ENCODE measurements at places on chromosomes 16 and 17. TPM values are rescaled to one million over a fixed set of nuclear protein-coding genes. Genes with fewer than 3 reads are reported as not detected.

The RRN3 gene
- 54.8 TPM for total RNA-seq

GRCh38 chr17:28928061-28928460 is 23.3 kb downstream of the PHF12 start:
- DNase-seq: no peak
- no peaks in the 10 kb centered on the region for H3K27me3 ChIP-seq
- no peak overlapping the region for H3K27ac ChIP-seq
- no peak overlapping the region for H3K4me3 ChIP-seq

The CD19 gene
- total RNA-seq: 0.32 TPM

- H3K4me3 ChIP-seq: no peak overlapping the region
- H3K27me3 ChIP-seq: no peaks in the 10 kb centered on the region
- no peaks in the 10 kb centered on the region for H3K36me3 ChIP-seq
- no peak overlapping the region for H3K27ac ChIP-seq
Observed at GRCh38 chr17:47246120-47246519, 7.5 kb upstream of the ITGB3 start.

- H3K27me3 ChIP-seq: no peaks in the 10 kb centered on the region
- H3K27ac ChIP-seq: peak overlapping the region; percentile 46
- no peak overlapping the region for H3K4me3 ChIP-seq
- no peak for DNase-seq
- no peaks in the 10 kb centered on the region for H3K36me3 ChIP-seq
Observed at GRCh38 chr16:16025214-16025968, 76.0 kb downstream of the ABCC1 start.

- H3K36me3 ChIP-seq: no peaks in the 10 kb centered on the region
- no peaks in the 10 kb centered on the region for H3K4me1 ChIP-seq
- H3K4me3 ChIP-seq: no peak overlapping the region
- H3K27me3 ChIP-seq: no peaks in the 10 kb centered on the region
- H3K27ac ChIP-seq: no peak overlapping the region
Observed at GRCh38 chr17:77505181-77505639, 364.4 kb downstream of the SEC14L1 start.

The KRT28 gene
- not detected for total RNA-seq

- no peaks in the 10 kb centered on the region for H3K4me1 ChIP-seq
- H3K27ac ChIP-seq: no peak overlapping the region
- H3K27me3 ChIP-seq: no peaks in the 10 kb centered on the region
- DNase-seq: no peak
- H3K36me3 ChIP-seq: no peaks in the 10 kb centered on the region
- no peak overlapping the region for H3K4me3 ChIP-seq
Observed at GRCh38 chr16:19431636-19432340, 14.1 kb downstream of the TMC5 start.

The RECQL5 gene
- 6.8 TPM for total RNA-seq

- H3K4me1 ChIP-seq: no peaks in the 10 kb centered on the region
- no peak for DNase-seq
- H3K27ac ChIP-seq: no peak overlapping the region
- no peaks in the 10 kb centered on the region for H3K27me3 ChIP-seq
Observed at GRCh38 chr16:9528511-9529079, 437.2 kb downstream of the HAPSTR1 start.

The HOXB9 gene
- total RNA-seq: not detected

- H3K27me3 ChIP-seq: no peaks in the 10 kb centered on the region
- H3K4me3 ChIP-seq: no peak overlapping the region
- peak; percentile 4 for DNase-seq
- H3K27ac ChIP-seq: peak overlapping the region; percentile 33
- peaks cover 18% of the 10 kb centered on the region for H3K36me3 ChIP-seq
Observed at GRCh38 chr17:21001111-21001812, 41.5 kb downstream of the USP22 start.

- H3K36me3 ChIP-seq: no peaks in the 10 kb centered on the region
- no peak overlapping the region for H3K4me3 ChIP-seq
- no peaks in the 10 kb centered on the region for H3K27me3 ChIP-seq
- no peak overlapping the region for H3K27ac ChIP-seq
- DNase-seq: no peak
- H3K4me1 ChIP-seq: peaks cover 44% of the 10 kb centered on the region
Observed at GRCh38 chr17:46092991-46093390, 93.9 kb downstream of the STH start.

- H3K4me3 ChIP-seq: no peak overlapping the region
- H3K27ac ChIP-seq: no peak overlapping the region
- peak; percentile 40 for DNase-seq
- no peaks in the 10 kb centered on the region for H3K27me3 ChIP-seq
- H3K36me3 ChIP-seq: no peaks in the 10 kb centered on the region
Observed at GRCh38 chr17:59093702-59094231, 12.9 kb downstream of the TRIM37 start.

- no peak overlapping the region for H3K4me3 ChIP-seq
- no peak for DNase-seq
- no peaks in the 10 kb centered on the region for H3K36me3 ChIP-seq
- H3K4me1 ChIP-seq: no peaks in the 10 kb centered on the region
Observed at GRCh38 chr17:16878606-16879005, 93.3 kb downstream of the TNFRSF13B start.

- H3K36me3 ChIP-seq: no peaks in the 10 kb centered on the region
- DNase-seq: peak; percentile 85
- peaks cover 47% of the 10 kb centered on the region for H3K4me1 ChIP-seq
- H3K27ac ChIP-seq: peak overlapping the region; percentile 86
Observed at GRCh38 chr17:78935419-78936323, 10.5 kb upstream of the TIMP2 start.

DNA sequence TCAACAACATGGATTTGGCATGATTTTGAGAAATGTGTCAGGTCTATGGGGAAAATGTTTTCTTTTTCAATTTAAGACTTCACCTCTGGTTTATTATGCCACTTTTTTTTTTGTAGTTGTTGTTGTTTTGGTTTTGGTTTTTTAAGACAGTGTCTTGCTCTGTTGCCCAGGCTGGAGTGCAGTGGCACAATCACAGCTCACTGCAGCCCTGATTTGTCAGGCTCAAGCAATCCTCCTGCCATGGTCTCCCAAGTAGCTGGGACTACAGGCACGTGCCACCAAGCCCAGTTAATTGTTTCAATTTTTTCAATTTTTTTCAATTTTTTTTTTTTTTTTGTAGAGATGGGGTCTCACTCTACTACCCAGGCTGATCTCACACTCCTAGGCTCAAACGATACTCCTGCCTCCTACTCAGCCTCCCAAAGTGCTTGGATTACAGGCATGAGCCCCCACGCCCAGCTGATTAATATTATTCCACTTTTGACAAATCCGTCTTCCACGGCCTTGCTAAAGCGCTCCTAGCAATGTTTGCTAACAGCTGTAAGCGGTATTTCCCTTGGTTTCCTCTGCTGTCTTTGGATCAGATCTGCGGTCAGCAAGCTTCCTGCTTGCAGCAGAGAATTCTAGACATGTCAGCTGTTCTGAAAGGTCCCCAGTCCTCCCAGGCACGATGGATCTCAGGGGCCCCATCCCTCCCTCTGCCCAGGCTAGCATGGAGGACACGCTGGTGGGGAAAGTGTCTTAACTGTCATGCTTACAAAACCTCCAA is 7.0 kb upstream of the MILR1 start:
- DNase-seq: peak; percentile 55
- H3K4me3 ChIP-seq: no peak overlapping the region
- peak overlapping the region; percentile 36 for H3K27ac ChIP-seq
- H3K36me3 ChIP-seq: no peaks in the 10 kb centered on the region
- no peaks in the 10 kb centered on the region for H3K27me3 ChIP-seq

The ITGAL gene
- 1.5 TPM for total RNA-seq

DNA sequence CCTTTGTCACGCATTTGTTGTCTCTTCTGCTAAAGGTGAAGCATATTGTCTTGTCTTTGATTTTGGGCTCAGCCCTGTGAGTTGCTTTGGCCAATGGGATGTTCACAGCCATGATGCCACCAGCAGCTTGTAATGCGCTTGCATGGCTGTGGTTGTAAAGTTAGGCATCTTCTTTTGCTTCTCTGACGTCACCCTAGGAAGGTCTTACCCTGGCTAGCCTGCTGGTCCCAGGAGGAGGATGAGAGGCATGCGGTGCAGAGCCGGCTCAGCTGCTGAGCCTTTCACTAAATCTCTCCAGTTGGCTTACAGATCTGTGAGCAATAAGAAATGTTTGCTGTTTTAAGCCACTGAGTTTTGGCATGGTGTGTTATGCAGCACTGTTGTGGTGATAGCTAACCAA is 40.8 kb downstream of the IRX6 start:
- no peaks in the 10 kb centered on the region for H3K36me3 ChIP-seq
- H3K27me3 ChIP-seq: no peaks in the 10 kb centered on the region
- peaks cover 6% of the 10 kb centered on the region for H3K4me1 ChIP-seq
- no peak overlapping the region for H3K4me3 ChIP-seq
- no peak overlapping the region for H3K27ac ChIP-seq

The ABCA10 gene
- 5.0 TPM for total RNA-seq

GRCh38 chr17:63714550-63715277 is 14.8 kb upstream of the LIMD2 start:
- peak overlapping the region; percentile 30 for H3K27ac ChIP-seq
- peak; percentile 66 for DNase-seq
- no peak overlapping the region for H3K4me3 ChIP-seq
- no peaks in the 10 kb centered on the region for H3K27me3 ChIP-seq
- H3K36me3 ChIP-seq: no peaks in the 10 kb centered on the region

The OR1A1 gene
- not detected for total RNA-seq

DNA sequence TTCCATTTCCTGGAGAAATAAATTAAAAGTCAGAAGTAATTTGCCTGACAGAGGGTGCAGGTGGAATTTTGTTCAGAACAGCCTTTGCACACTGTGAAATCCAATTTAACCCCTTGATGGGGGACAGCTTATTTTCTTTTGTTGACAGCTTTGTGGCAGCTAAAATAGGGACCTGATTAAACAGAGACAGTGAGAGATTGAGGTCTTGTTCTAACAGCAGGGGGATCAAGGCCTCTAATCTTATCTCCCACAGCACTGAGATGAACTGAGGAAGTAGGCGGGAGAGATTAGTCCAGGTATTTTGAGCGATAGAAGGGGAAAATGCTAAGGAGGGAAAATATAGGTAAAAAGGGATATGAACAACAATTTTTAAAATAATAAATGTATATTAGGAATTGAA is 1491.4 kb upstream of the GOT2 start:
- H3K27ac ChIP-seq: no peak overlapping the region
- no peak for DNase-seq
- no peaks in the 10 kb centered on the region for H3K36me3 ChIP-seq
- no peaks in the 10 kb centered on the region for H3K27me3 ChIP-seq

GRCh38 chr16:30636599-30636998 is 14.2 kb upstream of the PRR14 start:
- H3K4me1 ChIP-seq: peaks cover 16% of the 10 kb centered on the region
- no peak overlapping the region for H3K27ac ChIP-seq
- no peaks in the 10 kb centered on the region for H3K36me3 ChIP-seq
- H3K27me3 ChIP-seq: no peaks in the 10 kb centered on the region

The INCA1 gene
- total RNA-seq: 4.9 TPM

DNA sequence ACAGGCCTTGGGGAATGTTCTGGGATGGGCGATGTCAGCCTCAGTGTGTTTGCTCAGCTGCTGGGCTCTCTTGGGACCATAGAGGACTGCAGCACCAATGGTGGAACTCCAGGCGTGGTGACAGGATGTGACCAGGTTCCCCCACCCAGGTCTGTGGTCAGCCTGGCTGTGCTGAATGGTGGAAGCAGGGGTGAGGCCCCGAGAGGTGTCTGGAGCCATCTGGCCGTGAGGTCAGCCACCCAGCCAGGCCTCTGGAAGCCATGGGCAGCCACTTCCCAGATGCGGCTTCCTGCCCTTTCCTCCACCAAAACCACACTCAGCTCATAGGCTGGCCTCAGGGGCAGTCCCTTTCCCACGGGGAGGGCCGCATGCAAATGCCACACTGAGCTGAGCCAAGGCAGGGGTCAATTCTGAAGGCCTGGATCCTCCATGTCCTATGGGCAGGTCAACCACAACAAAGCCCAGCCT is 7.8 kb upstream of the MAPK7 start:
- no peak overlapping the region for H3K4me3 ChIP-seq
- no peaks in the 10 kb centered on the region for H3K4me1 ChIP-seq
- DNase-seq: no peak
- no peaks in the 10 kb centered on the region for H3K27me3 ChIP-seq
- no peaks in the 10 kb centered on the region for H3K36me3 ChIP-seq

DNA sequence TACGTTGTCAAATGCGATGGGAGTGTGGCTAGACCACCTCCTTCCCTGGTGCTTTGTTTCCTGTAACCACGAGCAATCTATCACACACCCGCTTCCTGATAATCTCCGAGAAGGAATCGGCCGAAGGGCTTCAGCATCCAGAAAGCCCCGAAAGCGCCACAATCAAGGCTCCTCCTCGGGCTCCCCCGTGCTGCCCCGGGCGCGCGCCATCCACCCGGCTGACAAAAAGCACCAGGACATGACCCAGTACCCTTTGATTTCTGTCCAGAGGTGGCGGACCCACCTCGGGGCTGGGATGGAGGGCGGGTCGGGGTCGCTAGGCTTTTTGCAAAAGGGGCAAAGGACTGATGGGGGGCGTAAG is 743 bp upstream of the ARMC7 start:
- H3K27ac ChIP-seq: no peak overlapping the region
- peak overlapping the region; percentile 88 for H3K4me3 ChIP-seq
- no peak for DNase-seq

The KRTAP3-1 gene
- total RNA-seq: not detected

Data from psoas muscle (tissue), 8 donors.